Astrocyte of the spinal cord (primary cell): ENCODE measurements at places on chromosomes 12 and 14.

DNA sequence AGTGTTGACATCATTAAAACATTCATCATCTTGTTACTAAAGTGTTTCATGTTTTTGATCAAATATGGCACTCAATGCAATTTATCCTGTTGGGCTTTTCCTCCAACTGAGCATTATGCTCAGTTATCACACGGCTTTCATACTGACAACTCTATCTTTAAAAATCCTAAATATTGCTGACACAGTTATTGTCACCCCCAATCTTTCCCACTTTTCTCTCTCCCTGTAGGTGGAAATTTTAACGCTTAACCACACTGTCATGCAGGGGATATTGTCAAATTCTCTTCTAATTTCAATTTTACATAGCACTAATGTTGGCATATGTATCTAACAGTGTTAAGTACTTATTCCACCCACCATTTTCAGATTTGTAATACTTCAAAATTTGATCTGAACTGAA lies 59.7 kb upstream of the GPHB5 start:
- DNase-seq: no peak

DNA sequence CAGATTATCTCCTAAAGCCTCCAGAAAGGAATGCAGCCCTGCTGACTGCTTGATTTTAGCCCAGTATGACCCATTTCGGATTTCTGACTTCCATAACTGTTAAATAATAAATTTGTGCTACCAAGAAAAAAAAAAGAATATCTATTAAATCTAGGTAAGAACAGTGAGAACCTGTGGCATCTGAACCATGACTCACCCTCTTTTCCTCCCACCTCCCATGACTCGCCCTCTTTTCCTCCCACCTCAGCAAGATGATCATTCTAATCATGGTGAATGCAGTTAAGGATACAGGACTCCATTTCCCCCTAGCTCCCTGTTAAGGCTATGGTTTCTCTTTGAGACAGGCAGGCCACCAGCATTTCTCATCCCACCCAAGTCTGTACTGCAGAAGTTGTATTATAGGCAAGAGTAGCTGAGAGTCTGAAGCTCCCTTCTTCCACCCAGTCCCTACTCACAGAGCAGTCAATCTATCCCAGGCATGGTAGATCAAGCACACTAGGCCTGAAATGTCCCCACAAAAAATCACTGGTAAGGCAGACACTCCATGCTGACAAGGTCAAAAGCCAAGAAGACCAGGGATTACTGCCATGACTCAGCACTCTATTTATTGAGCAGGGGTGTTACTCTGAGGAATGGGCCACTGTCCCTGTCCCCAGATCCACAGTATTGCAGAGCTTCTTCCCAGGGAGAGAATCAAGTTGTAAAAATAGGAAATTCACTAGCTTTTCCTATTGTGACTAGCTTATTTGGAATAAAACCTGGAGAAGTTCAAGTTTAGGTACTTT lies 188.9 kb downstream of the ADAMTS20 start:
- no peak for DNase-seq

- no peak for DNase-seq
Measured at GRCh38 chr12:47997321-47997720, 7.0 kb downstream of the COL2A1 start.

DNA sequence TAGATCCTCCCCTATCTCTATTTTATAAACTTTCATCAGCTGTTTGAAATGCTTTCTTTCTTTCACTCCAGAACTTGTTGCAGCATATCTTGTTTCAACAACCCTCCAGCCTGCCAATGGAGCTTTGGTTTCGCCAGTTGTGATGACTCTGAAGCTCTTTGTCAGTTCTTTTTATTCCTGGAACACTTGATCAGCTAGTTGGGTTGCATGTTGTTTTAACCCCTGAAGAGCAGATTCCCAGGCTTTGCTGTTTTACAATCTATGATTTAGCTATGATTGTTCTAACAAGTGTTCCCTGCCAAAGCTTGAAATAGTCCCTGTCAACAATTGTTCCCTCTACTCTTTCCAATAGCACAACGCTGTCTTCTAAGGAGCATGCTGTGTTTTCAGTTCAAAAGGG lies 50.6 kb upstream of the FUT8 start:
- DNase-seq: peak; percentile 74

- no peak for DNase-seq
Measured at GRCh38 chr12:105774037-105774436, 364.7 kb downstream of the NUAK1 start.

- DNase-seq: no peak
Measured at GRCh38 chr12:4556735-4557530, 5.1 kb upstream of the DYRK4 start.

GRCh38 chr14:29569194-29569593 lies 358.5 kb downstream of the PRKD1 start:
- no peak for DNase-seq

GRCh38 chr14:42533476-42533875 lies 926.8 kb downstream of the LRFN5 start:
- no peak for DNase-seq

GRCh38 chr12:116418551-116418950 lies 140.6 kb upstream of the MAP1LC3B2 start:
- DNase-seq: no peak

DNA sequence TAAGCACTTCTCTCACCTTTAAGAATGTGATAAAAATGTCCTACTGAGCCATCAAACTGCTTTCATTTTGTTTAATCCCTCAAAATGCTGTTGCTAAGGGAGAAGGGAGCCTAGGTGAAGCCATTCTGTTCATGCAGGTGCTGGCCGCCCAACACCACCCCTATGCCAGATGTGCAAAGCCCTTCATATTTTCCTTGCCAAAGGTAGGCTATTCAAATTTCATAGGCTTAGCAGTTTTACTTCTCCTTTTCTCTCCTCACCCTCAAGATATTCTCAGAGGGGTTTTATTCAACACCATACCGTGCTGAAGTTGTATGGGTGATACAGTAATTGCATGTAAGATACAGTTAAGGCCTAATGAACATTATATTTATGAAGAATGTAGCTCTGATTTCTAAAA lies 461.7 kb downstream of the GXYLT1 start:
- DNase-seq: no peak

DNA sequence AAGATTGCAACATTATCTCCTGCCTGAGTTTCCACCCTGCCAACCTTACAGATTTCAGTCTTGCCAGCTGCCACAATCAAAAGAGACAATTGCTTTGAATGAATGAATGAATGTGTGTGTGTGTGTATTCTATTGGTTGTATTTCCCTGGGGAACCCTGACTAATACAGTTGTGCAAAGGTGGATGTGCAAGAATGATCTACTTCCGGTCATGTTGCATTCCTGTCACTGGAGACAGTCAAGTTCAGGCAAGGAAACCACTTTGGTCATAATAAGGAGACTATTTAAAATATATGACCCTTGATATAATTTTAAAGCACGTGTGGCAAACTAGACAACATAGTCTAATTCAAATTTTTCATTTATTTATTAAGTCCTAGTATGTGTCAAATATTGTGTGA lies 13.1 kb downstream of the RERG start:
- no peak for DNase-seq
